Ascending aorta (tissue), 2 donors: ENCODE measurements at places on chromosomes 2 and 18. TPM values are rescaled to one million over a fixed set of nuclear protein-coding genes. Genes with fewer than 3 reads are reported as not detected.

Gene UGT1A7
- total RNA-seq, result not detected

Gene WDFY1
- 26.2 TPM for total RNA-seq

Gene PROM2
- not detected for total RNA-seq

Gene CD226
- total RNA-seq, result 3.3 TPM

Gene MCM6
- 62.5 TPM for total RNA-seq

Gene CXCR1
- total RNA-seq, result not detected

Gene MBD2
- 111 TPM for total RNA-seq

- peaks cover 14% of the 10 kb centered on the region for H3K36me3 ChIP-seq
- no peak for DNase-seq
- H3K4me3 ChIP-seq, result peak overlapping the region; percentile 51
- H3K27me3 ChIP-seq, result peaks cover 5% of the 10 kb centered on the region
- no peak overlapping the region for H3K27ac ChIP-seq
- H3K4me1 ChIP-seq, result peaks cover 8% of the 10 kb centered on the region
These were observed 2.2 kb downstream of the LBX2 start for GRCh38 chr2:74496997-74497776.

GRCh38 chr18:3213300-3214059 is 6.3 kb downstream of the MYOM1 start:
- peaks cover 4% of the 10 kb centered on the region for H3K4me1 ChIP-seq
- H3K4me3 ChIP-seq, result no peak overlapping the region
- no peaks in the 10 kb centered on the region for H3K27me3 ChIP-seq

DNA sequence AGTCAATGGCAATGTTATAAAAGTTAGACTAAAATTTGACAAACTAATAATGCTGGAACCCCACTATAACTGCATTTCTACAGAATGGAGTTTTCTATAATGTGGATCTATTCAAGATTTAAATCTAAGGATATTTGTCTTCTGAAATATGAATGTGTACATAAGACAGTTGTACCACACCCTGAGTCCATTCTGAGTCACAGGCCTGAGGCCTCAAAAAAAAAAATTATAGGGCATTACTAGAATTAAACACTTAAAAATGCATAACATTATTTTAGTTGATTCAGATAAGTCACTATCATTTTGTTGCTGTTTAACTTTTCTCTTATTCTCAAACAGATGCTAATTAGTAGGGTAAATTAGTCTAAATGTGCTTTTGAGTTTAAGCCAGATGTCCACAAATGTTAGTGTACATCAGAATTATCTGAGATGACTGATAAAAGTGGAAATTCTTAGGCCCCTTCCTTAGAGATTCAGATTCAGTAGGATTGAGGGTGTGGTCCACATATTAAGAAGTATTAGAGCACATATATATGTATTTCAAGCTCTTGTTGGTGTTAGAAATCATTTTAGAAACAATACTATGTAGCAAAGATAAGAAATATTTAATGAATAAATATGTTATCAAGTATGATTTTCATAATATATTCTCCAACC is 42.4 kb upstream of the COL5A2 start:
- H3K36me3 ChIP-seq, result no peaks in the 10 kb centered on the region
- H3K27me3 ChIP-seq, result no peaks in the 10 kb centered on the region
- no peak overlapping the region for H3K4me3 ChIP-seq
- DNase-seq, result no peak
- H3K27ac ChIP-seq, result peak overlapping the region; percentile 60
- H3K4me1 ChIP-seq, result no peaks in the 10 kb centered on the region

DNA sequence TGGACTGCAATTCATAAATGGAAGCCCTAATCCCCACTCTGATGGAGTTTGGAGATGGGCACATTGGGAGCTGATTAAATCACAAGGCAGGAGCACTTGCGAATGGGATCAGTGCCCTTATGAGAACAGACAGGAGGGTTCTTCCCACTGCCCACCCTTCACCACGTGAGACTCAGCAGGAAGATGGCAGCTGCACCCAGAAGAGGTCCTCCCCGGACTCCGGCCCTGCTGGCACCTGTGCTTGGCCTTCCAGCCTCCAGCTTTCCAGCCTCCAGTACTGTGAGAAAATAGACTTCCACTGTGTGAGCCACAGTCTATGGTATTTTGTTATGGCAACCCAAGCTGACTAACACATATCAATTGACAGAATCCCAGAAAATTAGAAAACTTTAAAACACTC is 267.6 kb upstream of the SALL3 start:
- no peaks in the 10 kb centered on the region for H3K27me3 ChIP-seq
- H3K36me3 ChIP-seq, result no peaks in the 10 kb centered on the region
- H3K27ac ChIP-seq, result no peak overlapping the region
- H3K4me3 ChIP-seq, result no peak overlapping the region
- H3K4me1 ChIP-seq, result no peaks in the 10 kb centered on the region
- no peak for DNase-seq

DNA sequence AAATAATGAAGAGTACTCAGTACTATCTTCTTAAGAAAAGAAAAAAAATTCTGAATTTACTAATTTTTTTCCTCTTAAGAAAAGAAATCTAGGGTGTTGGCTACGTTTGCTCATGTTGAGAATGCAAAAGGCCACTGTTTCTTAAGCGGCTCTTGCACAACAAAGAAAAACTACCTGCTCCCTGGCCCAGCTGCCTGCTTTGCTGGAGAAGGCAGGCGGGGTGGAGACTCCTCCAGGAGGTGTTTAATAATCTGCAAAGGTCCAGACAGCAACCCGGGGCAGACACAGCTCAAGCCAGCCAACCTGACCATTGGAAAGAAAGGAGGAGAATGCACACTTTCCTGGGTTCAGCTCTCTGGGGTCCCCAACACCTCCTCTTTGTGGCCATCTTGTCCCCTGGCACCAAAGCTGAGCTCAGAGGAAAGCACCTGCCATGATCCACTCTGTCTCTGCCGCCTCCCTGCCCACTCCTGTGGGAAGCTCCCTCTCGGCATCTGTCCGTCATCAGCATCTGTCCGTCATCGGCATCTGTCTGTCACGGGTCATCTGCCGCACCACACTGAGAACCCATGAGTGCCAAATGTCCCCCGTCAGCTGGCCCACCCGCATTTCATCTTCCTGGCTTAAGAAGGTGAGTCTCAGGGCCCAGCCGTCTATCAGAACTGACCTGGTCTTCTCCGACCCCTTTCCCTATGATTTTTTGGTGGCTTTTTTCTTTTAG is 11.9 kb downstream of the ZNF516 start:
- no peak for DNase-seq
- H3K27me3 ChIP-seq, result no peaks in the 10 kb centered on the region
- no peak overlapping the region for H3K27ac ChIP-seq

- no peak overlapping the region for H3K27ac ChIP-seq
- no peak overlapping the region for H3K4me3 ChIP-seq
- H3K36me3 ChIP-seq, result no peaks in the 10 kb centered on the region
- H3K4me1 ChIP-seq, result no peaks in the 10 kb centered on the region
These were observed 73.5 kb downstream of the EPC2 start for GRCh38 chr2:148718039-148718438.

DNA sequence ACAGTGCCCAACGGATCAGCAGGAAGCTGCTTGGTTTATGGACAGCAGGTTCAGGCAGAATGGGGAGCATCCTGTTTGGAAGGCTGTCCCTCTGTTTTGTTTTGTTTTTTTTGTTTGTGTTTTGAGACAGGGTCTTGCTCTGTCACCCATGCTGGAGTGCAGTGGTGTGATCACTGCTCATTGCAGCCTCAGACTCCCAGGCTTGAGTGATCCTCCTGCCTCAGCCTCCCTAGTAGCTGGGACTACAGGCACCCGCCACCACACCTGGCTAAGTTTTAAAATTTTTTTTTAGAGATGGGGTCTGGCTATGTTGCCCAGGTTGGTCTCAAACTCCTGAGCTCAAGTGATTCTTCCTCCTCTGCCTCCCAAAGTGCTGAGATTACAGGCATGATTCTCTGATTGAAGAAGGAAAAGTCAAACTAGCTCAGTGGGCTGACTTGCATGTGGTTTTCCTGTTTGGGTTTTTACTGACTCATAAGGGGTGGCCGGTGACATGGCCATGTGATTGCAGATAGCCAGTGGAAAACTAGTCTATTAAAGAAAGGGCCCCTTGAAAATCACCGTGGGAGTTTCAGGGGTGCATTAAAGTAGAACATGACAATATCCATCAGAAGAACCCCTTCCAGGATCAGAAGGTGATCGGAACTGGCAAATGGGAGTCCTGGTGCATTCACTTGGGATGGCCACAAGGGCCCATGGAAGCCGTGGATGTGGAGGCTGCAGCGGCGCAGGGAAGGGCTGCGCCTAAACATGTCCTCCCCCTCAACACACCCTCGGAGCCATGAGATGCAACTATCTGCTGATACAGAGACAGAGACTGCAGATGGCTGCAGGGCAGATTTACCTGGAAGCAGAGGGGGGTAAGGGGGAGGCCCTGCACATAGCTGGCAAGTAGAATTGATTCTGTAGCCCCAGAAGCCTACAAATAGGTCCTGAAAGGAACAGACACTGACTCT is 26.5 kb downstream of the AQP12B start:
- no peaks in the 10 kb centered on the region for H3K4me1 ChIP-seq
- H3K27me3 ChIP-seq, result no peaks in the 10 kb centered on the region
- no peak overlapping the region for H3K27ac ChIP-seq
- no peak overlapping the region for H3K4me3 ChIP-seq
- DNase-seq, result no peak

- no peaks in the 10 kb centered on the region for H3K36me3 ChIP-seq
- peak overlapping the region; percentile 95 for H3K27ac ChIP-seq
- no peaks in the 10 kb centered on the region for H3K27me3 ChIP-seq
These were observed 45.2 kb downstream of the SH3RF3 start for GRCh38 chr2:109174214-109174613.
